ENCODE measurements at places on chromosomes 4 and X. TPM values are rescaled to one million over a fixed set of nuclear protein-coding genes. Genes with fewer than 3 reads are reported as not detected.

RASL11B gene
- 0.23 TPM for total RNA-seq

ETNPPL gene
- total RNA-seq = not detected

ZCCHC18 gene
- 0.30 TPM for total RNA-seq

GABRG1 gene
- total RNA-seq = not detected

PDGFRA gene
- 82.1 TPM for total RNA-seq
